NB4 (cell line): ENCODE measurements at places on chromosomes 7 and 10.

GRCh38 chr7:41900532-41900931 is 197.6 kb upstream of the INHBA start:
- no peak for DNase-seq

DNA sequence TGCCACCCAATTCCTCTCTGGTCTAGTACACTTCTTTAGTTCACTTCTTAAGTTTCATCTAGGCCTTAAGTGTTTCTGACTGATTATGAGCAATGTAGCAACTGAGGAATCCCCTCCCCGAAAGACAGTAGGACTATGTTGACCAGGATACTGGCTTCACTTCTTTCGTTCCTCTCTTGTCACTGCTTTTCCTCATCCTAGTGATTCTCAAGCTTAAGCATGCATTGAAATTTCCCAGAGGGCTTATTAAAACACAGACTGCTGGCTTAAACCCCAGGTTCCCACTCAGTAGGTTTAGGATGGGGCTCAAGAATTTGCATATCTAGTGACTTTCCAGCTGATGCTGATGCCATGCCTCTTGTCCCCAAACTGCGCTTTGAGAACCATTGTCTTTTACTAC is 164.6 kb upstream of the WNT16 start:
- DNase-seq = no peak

GRCh38 chr10:43000651-43001426 is 76.0 kb upstream of the RET start:
- peak; percentile 86 for DNase-seq

DNA sequence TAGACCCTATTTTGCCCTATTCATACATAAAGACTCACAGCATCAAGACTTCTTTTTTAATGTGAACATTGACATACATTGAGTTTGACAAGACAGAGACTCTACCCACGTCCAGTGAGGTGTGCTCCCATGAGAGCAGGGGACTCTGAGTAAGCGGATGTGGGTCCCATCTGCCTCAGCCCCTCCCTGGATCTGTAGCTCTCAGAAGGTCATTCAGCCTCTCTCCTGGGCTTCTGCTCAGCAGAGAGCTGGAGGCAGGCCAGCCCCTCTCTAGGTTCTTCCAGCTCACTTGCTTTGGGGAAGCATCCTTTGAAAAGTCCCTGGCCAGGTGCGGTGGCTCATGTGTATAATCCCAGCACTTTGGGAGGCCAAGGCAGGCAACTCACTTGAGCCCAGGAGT is 146.9 kb upstream of the ZMIZ1 start:
- DNase-seq = peak; percentile 28

DNA sequence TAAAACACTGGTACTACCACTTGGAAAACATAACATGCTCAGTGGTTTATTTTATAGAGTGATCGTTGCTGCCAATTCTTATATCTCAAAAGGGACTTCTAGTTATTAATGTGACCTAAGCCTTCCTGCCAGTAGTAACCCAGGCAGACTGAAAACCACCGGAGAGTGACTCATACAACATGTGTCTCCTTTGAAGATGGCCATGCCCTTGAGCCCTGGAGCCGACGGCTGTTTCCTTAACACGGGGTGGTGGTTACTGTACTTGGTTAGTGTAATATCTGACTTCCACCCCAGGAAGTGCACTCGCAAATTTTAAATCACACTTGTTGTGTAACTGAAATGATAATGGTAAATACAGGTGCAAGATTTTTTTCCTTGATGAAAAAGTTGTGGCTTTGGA is 30.5 kb downstream of the JAKMIP3 start:
- DNase-seq = peak; percentile 77

- no peak for DNase-seq
These were observed 729.1 kb downstream of the TNS3 start for GRCh38 chr7:46852795-46853194.

GRCh38 chr10:79103129-79103528 is 34.4 kb downstream of the ZMIZ1 start:
- peak; percentile 29 for DNase-seq

- no peak for DNase-seq
These were observed 1.0 kb upstream of the PLXDC2 start for GRCh38 chr10:19815036-19815730.

DNA sequence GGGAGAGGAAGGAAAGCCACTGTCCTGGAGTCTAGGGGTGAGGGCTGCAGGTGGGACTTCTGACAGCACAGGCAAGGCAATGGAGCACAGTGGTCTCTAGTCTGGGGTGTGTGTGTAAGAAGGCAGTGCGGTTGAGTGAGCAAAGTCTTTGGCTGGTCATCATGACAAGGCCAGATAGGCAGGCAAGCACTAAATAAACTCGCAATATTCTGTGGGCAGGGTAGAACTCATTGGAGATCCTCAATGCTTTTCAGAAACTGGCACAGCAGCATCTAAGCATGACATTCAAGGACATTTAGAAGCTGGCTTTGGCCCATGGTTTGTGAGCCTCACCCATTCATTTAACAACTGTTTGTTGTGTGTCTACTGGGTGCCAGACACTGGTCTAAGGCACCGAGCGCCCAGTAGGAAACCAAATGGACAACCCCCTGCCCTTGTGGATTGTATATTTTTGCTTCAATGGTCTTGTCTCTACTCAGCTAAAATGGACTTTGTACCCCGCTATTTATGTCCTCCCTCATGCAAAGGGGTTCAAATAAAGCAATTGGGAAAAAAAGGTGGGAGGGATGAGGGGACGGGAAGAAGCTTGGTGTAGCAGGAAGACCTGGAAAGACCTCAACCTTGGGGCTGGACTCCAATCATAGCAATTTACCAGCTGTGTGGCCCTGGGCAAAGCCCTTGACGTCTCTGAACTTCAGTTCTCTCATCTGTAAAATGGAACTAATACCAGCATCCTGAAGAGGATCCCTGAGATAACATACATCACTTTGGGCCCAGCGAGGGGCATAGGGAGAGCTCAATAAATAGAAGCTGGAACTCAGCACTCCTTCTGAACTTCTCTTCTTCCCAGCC is 116.0 kb downstream of the NEURL1 start:
- no peak for DNase-seq

DNA sequence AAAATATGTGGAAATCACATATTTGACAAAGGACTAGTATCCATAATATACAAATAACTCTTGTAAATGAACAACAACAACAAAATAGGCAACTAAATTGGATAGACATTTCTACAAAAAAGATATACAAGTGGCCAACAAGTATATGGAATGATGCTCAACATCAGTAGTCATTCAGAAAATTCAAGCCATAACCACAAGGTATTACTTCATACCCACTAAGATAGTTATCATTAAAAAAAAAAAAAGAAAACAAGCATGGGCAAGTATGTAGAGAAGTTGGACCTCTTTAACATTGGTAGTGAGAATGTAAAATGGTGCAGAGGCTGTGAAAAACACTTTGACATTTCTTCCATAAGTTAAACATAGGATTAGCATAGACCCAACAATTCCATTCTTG is 80.8 kb downstream of the CYP26A1 start:
- no peak for DNase-seq

- no peak for DNase-seq
These were observed 344.6 kb downstream of the RNLS start for GRCh38 chr10:88238615-88238914.

DNA sequence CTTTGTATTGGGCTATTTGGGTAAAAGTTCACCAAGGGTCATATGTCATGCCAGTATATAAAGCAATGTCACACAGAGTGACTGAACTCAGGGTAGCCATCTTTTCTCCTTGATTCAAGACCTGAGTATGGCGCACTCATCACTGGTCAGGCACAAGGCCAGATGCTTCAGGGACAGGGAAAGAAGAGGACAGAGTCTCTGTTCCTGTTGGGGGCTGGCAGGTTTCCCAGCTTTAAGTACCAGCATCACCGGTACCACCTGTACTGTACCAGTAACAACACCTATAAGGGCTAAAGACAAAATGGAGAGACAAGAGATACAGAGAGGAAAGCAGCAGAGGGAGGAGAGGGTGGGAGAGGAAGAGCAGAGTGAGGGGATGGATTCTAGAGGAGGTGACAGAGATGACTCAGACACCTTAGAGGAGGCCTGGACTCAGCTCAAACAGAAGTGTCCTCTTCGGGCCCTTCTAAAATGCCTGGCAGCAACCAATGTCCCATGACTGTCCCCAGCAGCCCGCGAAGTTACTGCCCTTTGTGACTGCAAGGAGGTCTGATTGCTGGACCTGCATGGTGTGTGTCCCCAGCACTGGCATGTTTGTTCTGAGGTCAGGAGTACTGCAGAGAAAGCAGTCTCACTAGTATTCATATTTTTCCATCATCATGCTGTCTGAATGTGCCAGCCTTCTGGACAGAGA is 191.3 kb downstream of the MYOF start:
- DNase-seq = no peak

DNA sequence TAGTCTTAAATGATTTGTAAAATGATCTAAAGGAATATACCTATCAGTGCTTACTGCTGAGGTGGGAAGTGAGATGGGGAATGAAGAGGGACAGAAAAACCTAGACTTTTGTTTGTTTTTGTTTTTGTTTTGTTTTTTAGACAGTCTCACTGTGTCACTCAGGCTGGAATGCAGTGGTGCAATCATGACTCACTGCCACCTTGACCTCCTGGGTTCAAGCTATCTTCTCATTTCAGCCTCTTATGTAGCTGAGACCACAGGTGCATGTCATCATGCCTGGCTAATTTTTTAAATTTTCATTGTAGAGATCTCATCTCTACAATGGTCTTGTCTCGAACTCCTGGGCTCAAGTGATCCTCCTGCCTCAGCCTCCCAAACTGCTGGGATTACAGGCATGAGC is 116.4 kb upstream of the SEM1 start:
- DNase-seq = no peak
